Airway epithelial cell (primary cell): ENCODE measurements at places on chromosomes 2 and 18. TPM values are rescaled to one million over a fixed set of nuclear protein-coding genes. Genes with fewer than 3 reads are reported as not detected.

SERPINB11 gene
- 0.05 and 0.35 TPM in 2 replicates for total RNA-seq

SERPINB10 gene
- total RNA-seq: 0.23 and 0.28 TPM in 2 replicates

DNAJC10 gene
- 72.4 and 94.4 TPM in 2 replicates for total RNA-seq

TUBB8B gene
- not detected in 2 replicates for total RNA-seq

OSBPL1A gene
- 19.2 and 20.3 TPM in 2 replicates for total RNA-seq

GALNT3 gene
- total RNA-seq: 46.2 and 56.4 TPM in 2 replicates

HOXD8 gene
- total RNA-seq: not detected in 2 replicates
